ENCODE measurements at places on chromosomes 2 and 18. TPM values are rescaled to one million over a fixed set of nuclear protein-coding genes. Genes with fewer than 3 reads are reported as not detected.

DNA sequence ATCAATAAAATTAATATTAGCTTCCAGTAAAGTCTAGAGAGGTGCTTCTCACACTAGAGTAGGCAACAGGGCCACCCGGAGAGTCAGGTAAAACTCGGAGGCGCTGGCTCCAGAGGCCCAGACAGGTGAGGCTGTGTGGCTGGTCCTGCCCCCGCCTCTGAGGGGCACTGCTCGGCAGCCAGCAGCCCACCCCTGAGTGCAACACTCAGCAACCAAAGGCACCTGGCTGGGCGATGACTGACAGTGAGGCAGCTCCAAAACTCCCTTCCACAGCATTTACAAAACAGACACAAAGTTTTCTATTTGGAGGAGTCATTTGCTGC lies 138.8 kb upstream of the ID2 start:
- H3K4me3 ChIP-seq = no peak overlapping the region
- H3K36me3 ChIP-seq = no peaks in the 10 kb centered on the region
- peaks cover 27% of the 10 kb centered on the region for H3K4me1 ChIP-seq
- peak overlapping the region; percentile 9 for H3K27ac ChIP-seq
- no peaks in the 10 kb centered on the region for H3K27me3 ChIP-seq

DNA sequence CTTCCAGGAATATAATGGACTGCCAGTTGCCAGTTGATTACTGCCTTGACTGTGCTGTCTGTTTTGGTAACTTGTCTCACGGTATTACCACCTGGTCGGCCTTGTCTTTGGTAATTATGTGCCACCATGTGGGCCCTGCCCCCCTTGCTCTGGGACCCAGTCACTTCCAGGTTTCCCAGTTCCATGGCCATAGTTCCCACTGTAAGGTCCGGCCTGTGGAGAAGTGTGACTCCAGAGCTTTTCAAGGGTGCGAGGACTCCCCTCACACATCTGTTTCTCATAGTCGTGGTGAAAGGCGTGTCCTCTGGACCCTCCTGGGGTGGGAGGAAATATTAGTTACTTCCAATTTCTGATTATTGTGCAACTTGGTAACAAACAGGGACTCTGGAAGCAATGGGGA lies 150.5 kb downstream of the SEPTIN10 start:
- H3K36me3 ChIP-seq = no peaks in the 10 kb centered on the region
- H3K4me3 ChIP-seq = no peak overlapping the region
- DNase-seq = no peak
- no peaks in the 10 kb centered on the region for H3K27me3 ChIP-seq
- H3K27ac ChIP-seq = no peak overlapping the region
- H3K4me1 ChIP-seq = no peaks in the 10 kb centered on the region

Gene LRRTM4
- polyA plus RNA-seq = 0.19 TPM

DNA sequence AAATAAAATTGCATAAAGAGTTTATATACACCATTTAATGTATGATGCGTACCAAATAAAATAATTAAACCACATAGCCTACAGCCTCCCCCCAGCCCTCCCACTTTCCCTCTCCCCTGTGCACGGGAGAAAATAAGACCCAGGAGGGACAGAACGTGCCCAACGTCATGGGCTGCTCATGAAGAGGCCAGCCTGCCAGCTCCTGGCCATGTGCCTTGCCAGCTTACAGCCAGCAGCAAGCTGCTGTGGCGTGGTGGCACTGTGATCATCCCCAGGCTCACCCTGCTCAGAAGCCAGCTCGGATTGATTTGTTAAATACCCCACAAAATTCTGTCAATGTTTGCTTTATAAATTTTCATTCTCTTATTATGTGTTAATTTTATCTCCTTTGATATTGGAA lies 7.6 kb downstream of the GPR148 start:
- H3K36me3 ChIP-seq = no peaks in the 10 kb centered on the region
- H3K4me1 ChIP-seq = no peaks in the 10 kb centered on the region
- H3K4me3 ChIP-seq = no peak overlapping the region
- no peak for DNase-seq

DNA sequence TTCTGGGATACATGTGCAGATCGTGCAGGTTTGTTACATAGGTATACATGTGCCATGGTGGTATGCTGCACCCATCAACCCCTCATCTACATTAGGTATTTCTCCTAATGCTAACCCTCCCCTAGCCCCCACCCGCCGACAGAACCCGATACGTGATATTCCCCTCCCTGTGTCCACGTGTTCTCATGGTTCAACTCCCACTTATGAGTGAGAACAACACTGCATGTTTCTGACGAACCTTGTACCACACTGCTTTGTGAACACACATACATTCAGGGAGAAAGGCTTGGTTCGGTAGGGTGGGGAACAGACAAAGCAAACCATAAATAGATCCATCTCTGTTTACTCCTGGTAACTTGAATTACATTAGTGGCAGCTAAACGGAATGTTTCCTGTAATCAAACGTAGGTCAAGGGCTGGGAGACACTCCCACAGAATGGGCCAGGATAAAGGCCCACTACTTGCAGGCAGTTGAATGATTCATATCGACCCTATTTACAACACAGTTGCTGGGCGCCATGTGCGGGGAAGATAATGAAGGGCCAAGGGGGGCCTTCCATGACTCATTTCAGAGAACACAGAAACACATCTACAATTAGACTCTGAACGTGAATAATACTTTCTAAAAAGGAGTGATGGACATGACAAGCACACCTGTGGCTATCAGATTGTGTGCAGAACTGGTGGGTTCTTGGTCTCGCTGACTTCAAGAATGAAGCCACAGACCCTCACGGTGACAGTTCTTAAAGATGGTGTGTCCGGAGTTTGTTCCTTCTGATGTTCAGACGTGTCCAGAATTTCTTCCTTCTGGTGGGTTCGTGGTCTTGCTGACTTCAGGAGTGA lies 56.8 kb upstream of the KIDINS220 start:
- peaks cover 6% of the 10 kb centered on the region for H3K4me1 ChIP-seq
- no peak for DNase-seq
- peaks cover 9% of the 10 kb centered on the region for H3K36me3 ChIP-seq
- no peaks in the 10 kb centered on the region for H3K27me3 ChIP-seq

Gene STARD6
- not detected for polyA plus RNA-seq

Gene TRAPPC12
- polyA plus RNA-seq = 69.9 TPM

Gene PRR30
- polyA plus RNA-seq = not detected

Gene FAM110C
- polyA plus RNA-seq = 3.4 TPM

Gene MAP4K4
- 9.6 TPM for polyA plus RNA-seq

GRCh38 chr2:86300496-86300895 lies 36.9 kb downstream of the REEP1 start:
- no peaks in the 10 kb centered on the region for H3K27me3 ChIP-seq
- H3K27ac ChIP-seq = no peak overlapping the region
- no peak for DNase-seq
- no peak overlapping the region for H3K4me3 ChIP-seq

Gene ZBTB7C
- 23.4 TPM for polyA plus RNA-seq

- H3K4me3 ChIP-seq = no peak overlapping the region
- no peaks in the 10 kb centered on the region for H3K27me3 ChIP-seq
- H3K4me1 ChIP-seq = peaks cover 8% of the 10 kb centered on the region
- no peak overlapping the region for H3K27ac ChIP-seq
- DNase-seq = no peak
These were observed 13.7 kb downstream of the GEMIN6 start for GRCh38 chr2:38791744-38792143.

Gene SETBP1
- polyA plus RNA-seq = 2.3 TPM

All from stomach (tissue), 19 donors.